Smooth muscle cell of the pulmonary artery (primary cell): ENCODE measurements at places on chromosomes 2 and 18. TPM values are rescaled to one million over a fixed set of nuclear protein-coding genes. Genes with fewer than 3 reads are reported as not detected.

The PRKAG3 gene
- total RNA-seq: 0.10 and 0.52 TPM in 2 replicates

The ATL2 gene
- total RNA-seq: 46.4 and 55.7 TPM in 2 replicates

The CNPPD1 gene
- total RNA-seq: 31.5 and 43.7 TPM in 2 replicates

The STK17B gene
- total RNA-seq: 60.5 and 86.0 TPM in 2 replicates

The SIGLEC15 gene
- 1.8 and 4.4 TPM in 2 replicates for total RNA-seq

The LRRTM4 gene
- 0.07 TPM in 1 of 2 replicates, not detected in the other for total RNA-seq

The POTEC gene
- total RNA-seq: under 0.01 TPM in 2 replicates

The CNRIP1 gene
- 20.5 and 21.6 TPM in 2 replicates for total RNA-seq

The PLCD4 gene
- 2.0 and 2.5 TPM in 2 replicates for total RNA-seq

The NT5C1B gene
- not detected in 2 replicates for total RNA-seq

The LOXL3 gene
- 110 and 319 TPM in 2 replicates for total RNA-seq

The NOSTRIN gene
- 0.13 TPM in 1 of 2 replicates, not detected in the other for total RNA-seq

The BOK gene
- total RNA-seq: 13.4 and 14.5 TPM in 2 replicates

The CCDC85A gene
- 0.13 and 1.6 TPM in 2 replicates for total RNA-seq

The CFAP221 gene
- 0.07 and 0.13 TPM in 2 replicates for total RNA-seq
